ENCODE measurements at places on chromosomes 7 and 10.

- H3K4me3 ChIP-seq, result peak overlapping the region; percentile 81
- H3K27me3 ChIP-seq, result peaks cover 27% of the 10 kb centered on the region
- no peaks in the 10 kb centered on the region for H3K36me3 ChIP-seq
- peaks cover 8% of the 10 kb centered on the region for H3K4me1 ChIP-seq
These were observed 2.8 kb downstream of the SP8 start for GRCh38 chr7:20783700-20784387.

DNA sequence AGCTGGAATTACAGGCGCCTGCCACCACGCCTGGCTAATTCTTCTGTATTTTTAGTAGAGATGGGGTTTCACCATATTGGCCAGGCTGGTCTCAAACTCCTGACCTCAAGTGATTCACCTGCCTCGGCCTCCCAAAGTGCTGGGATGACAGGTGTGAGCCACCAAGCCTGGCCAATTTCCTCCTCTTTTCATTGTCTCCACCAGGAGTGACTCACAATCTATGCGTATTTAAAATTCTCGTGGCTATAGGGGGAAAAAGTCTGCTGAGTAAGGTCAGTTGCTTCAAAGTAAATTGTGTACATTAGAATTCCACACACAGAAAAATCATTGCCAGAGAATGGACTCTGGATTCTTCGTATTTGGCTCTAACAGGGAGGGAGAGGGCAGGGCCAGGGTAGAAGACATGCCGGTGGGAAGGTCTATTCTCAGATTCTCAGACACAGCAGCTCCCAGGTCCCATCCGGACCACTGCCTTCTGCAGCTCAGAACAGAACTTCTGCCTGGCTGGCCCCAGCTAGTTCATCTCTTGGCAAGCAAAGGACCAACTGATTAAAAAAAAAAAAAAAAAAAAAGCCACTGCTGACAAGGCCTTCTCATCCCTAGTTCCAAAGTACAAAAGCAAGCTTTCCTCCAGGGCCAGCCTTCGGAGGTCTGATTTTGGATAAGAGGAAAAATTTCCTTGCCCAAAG lies 22.2 kb downstream of the PSPH start:
- H3K27me3 ChIP-seq, result no peaks in the 10 kb centered on the region
- no peak overlapping the region for H3K27ac ChIP-seq
- DNase-seq, result no peak
- H3K36me3 ChIP-seq, result peaks cover 4% of the 10 kb centered on the region

- peaks cover 2% of the 10 kb centered on the region for H3K4me1 ChIP-seq
- H3K27ac ChIP-seq, result no peak overlapping the region
- peaks cover 2% of the 10 kb centered on the region for H3K27me3 ChIP-seq
- H3K36me3 ChIP-seq, result no peaks in the 10 kb centered on the region
- H3K4me3 ChIP-seq, result no peak overlapping the region
These were observed 146.7 kb upstream of the COL1A2 start for GRCh38 chr7:94247970-94248369.

DNA sequence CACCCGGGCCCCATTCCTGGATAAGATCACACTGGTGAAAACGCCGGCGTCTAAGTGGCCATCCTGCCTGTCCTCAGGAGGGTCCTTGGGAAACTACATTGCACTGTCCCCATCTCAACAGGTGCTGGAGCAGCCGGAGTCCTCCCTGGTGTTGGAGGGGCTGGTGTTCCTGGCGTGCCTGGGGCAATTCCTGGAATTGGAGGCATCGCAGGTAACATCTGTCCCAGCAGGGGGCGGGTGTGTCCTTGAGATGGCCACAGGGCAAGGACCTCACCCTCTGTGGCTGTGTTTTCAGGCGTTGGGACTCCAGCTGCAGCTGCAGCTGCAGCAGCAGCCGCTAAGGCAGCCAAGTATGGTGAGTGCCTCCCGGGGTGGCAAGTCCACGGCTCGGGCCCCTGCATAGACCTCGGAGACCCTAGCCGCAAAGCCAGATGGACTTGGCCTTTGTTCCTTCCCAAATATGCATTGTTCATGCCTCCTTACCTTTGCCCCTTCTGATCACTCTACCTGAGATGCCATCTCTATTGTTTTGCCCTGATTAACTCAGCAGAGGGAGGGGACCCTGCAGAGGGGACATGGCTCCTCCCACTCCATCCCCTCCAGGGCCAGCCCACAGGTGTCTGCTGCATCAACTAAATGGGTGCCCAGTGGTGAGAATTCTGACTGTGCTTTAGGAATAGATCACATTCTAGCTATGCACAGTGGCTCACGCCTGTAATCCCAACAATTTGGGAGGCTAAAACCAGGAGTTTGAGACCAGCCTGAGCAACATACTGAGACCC lies 23.8 kb downstream of the ELN start:
- H3K4me1 ChIP-seq, result no peaks in the 10 kb centered on the region
- peaks cover 2% of the 10 kb centered on the region for H3K27me3 ChIP-seq
- peak; percentile 62 for DNase-seq
- no peak overlapping the region for H3K27ac ChIP-seq
- no peak overlapping the region for H3K4me3 ChIP-seq

- no peak for DNase-seq
- no peak overlapping the region for H3K27ac ChIP-seq
- peaks cover 50% of the 10 kb centered on the region for H3K4me1 ChIP-seq
These were observed 109.8 kb downstream of the GRID1 start for GRCh38 chr10:86256690-86257315.

DNA sequence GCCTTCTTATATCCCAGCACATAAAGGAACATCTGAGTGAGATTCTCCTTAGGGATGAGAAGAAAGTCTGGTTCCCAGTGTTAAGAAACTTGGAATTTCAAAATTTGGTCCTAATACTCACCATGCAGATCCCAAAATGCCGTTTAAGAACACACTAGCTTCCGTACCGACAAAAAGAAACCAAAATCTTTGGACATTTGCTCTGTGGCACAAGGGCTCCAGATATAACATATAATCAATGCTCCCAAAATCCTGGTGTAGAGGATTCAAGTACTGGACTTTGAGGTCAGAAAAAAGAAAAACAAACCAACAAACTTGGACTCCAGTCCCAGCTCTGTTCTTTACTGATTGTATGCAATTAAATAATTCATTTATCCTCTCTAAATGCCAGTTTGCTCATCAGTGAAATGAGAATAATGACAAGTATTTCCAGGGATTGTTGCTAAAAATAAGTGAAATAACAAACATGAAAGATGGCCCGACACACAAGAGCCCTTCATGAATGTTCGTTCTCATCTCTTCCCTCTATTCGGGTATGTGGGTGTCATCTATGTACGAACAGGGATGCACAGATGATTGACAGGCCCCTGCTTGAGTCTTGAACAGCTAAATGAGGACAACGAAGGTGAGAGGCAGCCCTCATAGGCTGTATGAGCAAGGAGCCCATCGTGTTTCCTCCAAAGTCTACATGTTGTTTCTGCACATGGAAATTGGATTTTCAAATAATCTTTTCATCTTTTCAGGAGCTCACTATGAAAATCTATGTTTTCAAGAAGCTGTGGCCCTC lies 48.6 kb upstream of the NEBL start:
- H3K27ac ChIP-seq, result no peak overlapping the region
- no peaks in the 10 kb centered on the region for H3K27me3 ChIP-seq
- DNase-seq, result no peak
- no peak overlapping the region for H3K4me3 ChIP-seq
- no peaks in the 10 kb centered on the region for H3K36me3 ChIP-seq

- no peak overlapping the region for H3K4me3 ChIP-seq
- H3K27me3 ChIP-seq, result peaks cover 4% of the 10 kb centered on the region
- no peaks in the 10 kb centered on the region for H3K4me1 ChIP-seq
- H3K27ac ChIP-seq, result no peak overlapping the region
- no peak for DNase-seq
These were observed 50.1 kb upstream of the INPP5A start for GRCh38 chr10:132487241-132488135.

GRCh38 chr7:455110-455928 lies 64.3 kb downstream of the PDGFA start:
- H3K4me1 ChIP-seq, result peaks cover 4% of the 10 kb centered on the region
- no peak for DNase-seq
- H3K36me3 ChIP-seq, result no peaks in the 10 kb centered on the region
- H3K27ac ChIP-seq, result no peak overlapping the region
- no peaks in the 10 kb centered on the region for H3K27me3 ChIP-seq
- no peak overlapping the region for H3K4me3 ChIP-seq

DNA sequence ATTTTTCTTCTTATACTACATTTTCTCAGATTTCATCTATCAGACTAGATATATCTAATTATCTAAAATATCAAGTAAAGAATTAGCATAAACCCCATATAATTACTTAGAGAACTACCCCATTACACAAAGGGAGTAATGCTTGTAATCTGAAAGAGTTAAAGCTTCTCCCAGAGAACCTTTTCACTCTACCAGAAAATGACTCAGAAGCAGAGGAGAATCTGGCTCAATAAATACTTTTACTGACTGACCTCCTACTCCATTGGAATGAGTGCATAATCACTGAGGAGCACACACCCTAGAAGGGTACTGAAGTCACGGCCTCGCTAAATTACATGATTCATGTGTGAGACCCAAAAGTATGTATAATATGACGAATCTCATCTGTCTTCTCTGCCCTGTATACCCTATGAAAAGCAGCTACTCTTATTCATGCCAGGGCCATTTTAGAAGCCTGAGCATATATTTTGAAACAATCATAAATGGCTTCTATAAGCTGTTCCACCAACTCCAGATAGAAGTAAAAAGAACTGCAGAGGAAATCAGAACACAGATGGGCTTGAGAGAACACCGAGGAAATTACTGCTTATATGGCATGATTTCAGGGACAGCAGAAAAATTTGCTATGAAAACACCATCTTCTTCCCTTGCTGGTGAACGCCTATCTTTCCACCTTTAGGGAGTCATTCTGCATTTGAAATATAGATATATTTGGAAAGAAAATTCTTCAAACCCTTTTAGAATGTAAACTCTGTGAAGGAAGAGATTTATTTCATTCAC lies 32.7 kb downstream of the DNMBP start:
- peaks cover 9% of the 10 kb centered on the region for H3K4me1 ChIP-seq
- no peak for DNase-seq
- peaks cover 1% of the 10 kb centered on the region for H3K27me3 ChIP-seq
- no peak overlapping the region for H3K27ac ChIP-seq
- no peaks in the 10 kb centered on the region for H3K36me3 ChIP-seq

DNA sequence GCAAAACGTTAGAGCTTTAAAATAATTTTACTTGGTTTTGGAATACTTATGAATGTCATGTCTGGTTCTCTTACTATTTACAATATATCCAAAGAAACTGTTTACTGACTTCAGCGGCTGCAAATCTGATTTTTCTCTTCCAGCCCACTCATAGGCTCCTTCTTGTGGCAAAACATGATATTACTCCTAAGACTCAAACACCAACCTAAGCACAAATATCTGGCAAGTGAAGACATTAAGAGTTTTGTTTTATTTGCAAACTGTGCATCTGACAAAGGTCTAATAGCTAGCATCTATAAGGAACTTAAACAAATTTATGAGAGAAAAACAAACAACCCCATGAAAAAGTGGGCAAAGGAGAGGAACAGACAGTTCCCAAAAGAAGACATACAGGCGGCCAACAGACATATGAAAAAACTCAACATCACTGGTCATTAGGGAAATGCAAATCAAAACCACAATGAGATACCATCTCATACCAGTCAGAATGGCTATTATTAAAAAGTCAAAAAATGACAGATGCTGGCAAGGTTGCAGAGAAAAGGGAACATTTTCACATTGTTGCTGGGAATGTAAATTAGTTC lies 20.3 kb upstream of the GJC3 start:
- H3K4me1 ChIP-seq, result no peaks in the 10 kb centered on the region
- no peaks in the 10 kb centered on the region for H3K27me3 ChIP-seq
- H3K4me3 ChIP-seq, result no peak overlapping the region
- DNase-seq, result no peak
- peaks cover 4% of the 10 kb centered on the region for H3K36me3 ChIP-seq
- H3K27ac ChIP-seq, result no peak overlapping the region

- no peak overlapping the region for H3K4me3 ChIP-seq
- peak; percentile 75 for DNase-seq
- H3K27ac ChIP-seq, result no peak overlapping the region
- H3K27me3 ChIP-seq, result peaks cover 4% of the 10 kb centered on the region
- peaks cover 15% of the 10 kb centered on the region for H3K4me1 ChIP-seq
These were observed 19.2 kb upstream of the BMPER start for GRCh38 chr7:33886149-33886623.

DNA sequence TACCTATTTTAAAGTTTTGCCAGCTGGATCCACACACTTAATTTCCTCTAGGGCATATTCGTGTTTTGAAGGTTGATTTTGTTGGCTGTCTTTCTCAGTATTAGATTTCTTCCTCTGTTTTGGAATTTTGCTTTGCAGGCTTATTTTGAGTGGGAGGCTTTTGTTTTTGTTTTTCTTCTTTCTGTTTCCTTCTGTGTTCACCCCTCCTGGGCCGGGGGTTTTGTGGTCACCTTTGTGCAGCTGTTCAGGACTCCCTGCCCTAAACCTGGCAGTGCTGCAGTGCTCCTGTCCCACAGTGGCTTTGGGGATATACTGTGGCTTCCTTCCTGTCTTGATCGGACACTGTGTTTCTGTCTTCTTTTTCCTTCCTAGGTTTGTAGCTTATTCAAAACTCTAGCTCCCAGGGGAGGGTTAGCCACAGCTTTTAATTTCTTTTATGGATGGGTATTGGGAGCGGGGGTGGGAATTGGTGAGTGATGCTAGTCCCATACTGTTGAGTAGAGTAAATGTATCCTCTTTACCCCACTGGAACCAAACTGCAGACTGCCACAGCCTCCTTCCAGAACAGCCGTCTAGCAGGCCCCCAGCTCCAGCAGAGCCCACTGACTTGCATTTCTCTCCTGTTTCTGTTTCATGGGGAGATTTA lies 228.7 kb upstream of the FZD8 start:
- H3K27ac ChIP-seq, result peak overlapping the region; percentile 10
- H3K4me3 ChIP-seq, result no peak overlapping the region
- H3K27me3 ChIP-seq, result peaks cover 2% of the 10 kb centered on the region
- H3K4me1 ChIP-seq, result peaks cover 34% of the 10 kb centered on the region
- no peak for DNase-seq
- no peaks in the 10 kb centered on the region for H3K36me3 ChIP-seq

GRCh38 chr7:145168879-145169278 lies 333.0 kb upstream of the TPK1 start:
- no peak overlapping the region for H3K27ac ChIP-seq
- H3K4me3 ChIP-seq, result no peak overlapping the region
- no peaks in the 10 kb centered on the region for H3K27me3 ChIP-seq
- H3K36me3 ChIP-seq, result no peaks in the 10 kb centered on the region

All from glutamatergic neuron (in vitro differentiated cells).